ENCODE measurements at places on chromosomes 5 and 9.

DNA sequence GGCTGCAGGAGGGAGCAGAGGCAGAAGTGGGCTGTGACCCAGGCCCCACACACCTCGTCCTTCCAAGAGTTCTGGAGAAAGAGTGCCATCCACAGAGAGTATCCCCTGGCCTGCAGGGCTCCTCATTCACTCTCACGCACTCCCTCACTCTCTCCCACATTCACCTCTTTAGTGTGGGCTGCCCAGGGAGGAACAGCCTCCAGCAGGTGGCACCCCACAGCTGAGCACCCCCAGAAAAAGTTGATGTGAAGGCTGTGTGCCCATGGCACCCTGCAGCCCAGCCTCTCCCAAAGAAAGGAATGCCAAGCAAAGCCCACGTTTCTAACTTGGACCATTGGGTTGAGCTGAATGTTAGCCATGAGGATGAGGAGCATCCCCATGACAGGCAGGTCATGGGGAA lies 4.5 kb upstream of the SHC3 start:
- DNase-seq, result no peak

GRCh38 chr5:113293068-113293974 lies 141.5 kb downstream of the TSSK1B start:
- DNase-seq, result no peak

- no peak for DNase-seq
Observed at GRCh38 chr5:78264600-78264999, 29.9 kb downstream of the AP3B1 start.

DNA sequence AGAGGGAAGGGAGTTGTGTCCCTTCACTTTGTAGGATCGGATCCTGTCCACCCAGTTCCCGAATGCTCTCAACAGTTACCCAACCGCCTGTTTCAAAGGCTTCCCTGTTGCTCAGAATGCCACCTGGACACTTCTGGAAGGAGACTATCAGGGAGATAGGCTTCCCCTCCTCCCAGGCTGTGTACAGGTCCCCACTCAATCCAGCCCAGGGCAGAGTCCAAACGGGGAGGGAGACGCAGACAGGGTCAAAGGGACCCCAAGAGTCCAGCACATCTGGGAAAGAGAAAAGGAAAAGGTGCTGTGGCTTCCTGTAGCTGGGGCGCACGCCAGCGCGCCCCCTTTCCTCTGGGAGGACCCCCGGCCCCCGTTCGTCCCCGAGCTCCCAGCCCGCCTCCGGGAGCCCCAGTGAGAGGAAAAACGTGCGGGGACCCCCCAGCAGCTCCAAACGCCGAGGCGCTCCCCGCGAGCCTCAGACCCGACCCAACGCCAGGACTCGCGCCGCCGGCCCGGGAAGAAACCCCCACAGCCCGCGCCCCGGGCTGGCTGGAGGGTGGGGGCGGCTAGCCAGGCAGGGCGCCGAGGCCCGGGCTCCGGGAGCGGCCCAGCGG lies 640 bp downstream of the SURF4 start:
- peak; percentile 51 for DNase-seq

DNA sequence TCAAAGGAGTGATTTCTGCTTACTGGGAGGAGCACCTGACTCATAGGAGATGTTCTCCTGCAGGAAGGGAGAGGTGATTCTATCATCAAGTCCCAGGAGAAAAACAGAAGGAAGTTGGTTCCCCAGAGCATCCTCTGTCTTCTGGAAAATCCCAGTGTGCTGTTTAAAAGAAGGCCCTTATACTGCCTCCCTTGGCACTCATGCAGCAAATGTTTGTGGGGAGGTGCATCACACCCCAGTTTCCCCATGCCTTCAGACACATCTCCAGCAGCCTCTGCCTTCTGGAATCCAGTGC lies 63.1 kb downstream of the PPARGC1B start:
- DNase-seq, result no peak

DNA sequence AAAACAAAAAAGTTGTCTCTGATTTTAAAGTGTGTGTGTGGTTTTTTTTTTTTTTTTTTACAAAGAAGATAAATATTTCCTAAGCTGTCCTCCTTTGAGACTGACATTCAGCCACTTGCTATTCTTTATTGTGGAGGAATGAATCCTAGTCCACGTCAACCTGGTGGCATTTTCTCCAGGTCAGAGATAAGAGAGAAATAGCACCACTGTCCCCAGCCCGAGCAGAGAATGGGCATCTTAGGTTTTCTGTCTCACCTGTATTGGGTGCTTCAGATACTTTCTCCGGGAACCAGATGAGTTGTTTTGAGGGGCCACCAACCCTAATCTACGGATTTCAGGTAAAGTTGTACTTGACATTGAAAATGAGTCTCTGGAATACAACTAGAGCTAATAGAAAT lies 1.4 kb downstream of the ITGA2 start:
- DNase-seq, result no peak

DNA sequence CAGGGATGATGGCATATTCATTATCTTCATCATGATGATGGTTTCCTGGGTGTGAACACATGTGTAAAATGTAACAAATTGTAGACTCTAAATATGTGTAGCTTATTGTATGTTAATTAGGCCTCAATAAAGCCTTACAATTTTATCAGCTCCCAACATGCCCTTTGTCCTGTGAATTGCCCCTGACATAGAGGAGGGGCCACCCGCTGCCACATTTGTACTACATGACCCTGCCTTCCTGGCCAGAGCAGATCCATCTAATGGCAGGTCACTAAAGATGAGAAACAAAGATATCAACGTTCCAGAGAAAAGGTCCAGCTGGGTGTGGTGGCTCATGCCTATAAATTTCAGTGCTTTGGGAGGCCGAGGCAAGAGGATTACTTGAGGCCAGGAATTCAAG lies 117.2 kb downstream of the CAAP1 start:
- no peak for DNase-seq

DNA sequence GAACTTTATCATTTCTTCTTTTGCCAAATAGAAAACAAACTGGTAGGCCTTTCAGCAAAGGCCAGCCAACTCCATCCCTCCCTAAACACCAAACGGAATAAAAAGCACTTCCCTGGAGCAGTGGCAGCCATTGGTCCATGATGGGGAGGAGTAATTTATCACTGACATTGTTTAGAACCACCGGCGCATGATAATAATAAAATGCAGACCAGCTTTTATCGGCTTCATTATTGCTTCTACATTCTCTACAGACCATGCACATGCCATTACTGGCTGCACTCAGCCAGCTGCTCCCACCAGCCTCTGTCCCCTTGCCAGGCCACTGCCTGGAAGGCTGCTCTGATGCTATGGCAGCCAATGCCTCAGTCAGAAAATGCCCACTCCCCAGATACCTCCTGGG lies 45.9 kb downstream of the ABCA1 start:
- DNase-seq, result no peak

- no peak for DNase-seq
Observed at GRCh38 chr5:170974461-170974860, 112.6 kb downstream of the RANBP17 start.

GRCh38 chr9:132609829-132610228 lies 27.4 kb downstream of the BARHL1 start:
- no peak for DNase-seq

GRCh38 chr5:143665866-143666265 lies 146.1 kb upstream of the HMHB1 start:
- no peak for DNase-seq

DNA sequence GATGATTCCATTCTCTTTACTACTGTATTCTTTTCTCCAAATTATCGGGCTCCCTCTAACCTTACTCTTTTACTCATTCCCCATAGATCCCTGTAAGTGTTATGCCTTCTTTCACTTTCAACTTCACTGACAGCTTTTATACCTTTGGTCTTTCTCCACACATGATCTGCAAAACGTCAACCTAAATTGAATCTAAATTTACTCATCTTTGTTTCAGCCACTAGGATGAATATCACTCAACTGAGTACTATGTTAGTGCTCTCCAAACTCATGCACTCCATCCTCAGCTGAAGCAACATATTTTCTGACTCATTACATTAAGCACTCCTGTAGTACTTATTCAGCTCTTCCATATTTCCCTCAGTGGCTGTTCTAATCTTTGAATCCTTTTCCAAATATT lies 133.4 kb downstream of the ADAMTS19 start:
- no peak for DNase-seq

DNA sequence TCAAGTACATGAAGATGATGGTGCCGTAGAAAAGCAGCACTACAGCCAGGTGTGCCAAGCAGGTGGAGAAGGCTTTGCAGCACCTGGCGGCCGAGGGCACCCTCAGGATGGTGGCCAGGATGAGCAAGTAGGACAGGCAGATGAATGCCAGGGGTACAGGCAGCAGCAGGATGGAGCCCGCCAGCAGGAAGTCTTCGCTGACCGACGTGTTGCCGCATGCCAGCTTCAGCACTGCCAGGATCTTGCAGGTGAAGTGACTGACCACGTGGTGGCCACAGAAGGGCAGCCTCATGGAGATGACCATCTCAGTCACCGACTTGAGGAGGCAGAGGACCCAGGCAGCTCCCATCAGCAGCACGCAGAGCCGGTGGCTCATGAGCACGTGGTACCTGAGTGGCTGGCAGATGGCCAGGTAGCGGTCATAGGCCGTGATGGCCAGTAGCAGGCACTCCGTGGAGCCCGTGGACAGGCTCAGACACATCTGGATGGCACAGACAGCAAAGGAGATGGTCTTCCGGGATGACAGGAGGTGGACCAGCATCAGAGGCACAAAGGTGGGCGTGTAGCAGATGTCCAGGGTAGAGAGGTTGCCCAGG lies 482 bp downstream of the OR13J1 start:
- no peak for DNase-seq

DNA sequence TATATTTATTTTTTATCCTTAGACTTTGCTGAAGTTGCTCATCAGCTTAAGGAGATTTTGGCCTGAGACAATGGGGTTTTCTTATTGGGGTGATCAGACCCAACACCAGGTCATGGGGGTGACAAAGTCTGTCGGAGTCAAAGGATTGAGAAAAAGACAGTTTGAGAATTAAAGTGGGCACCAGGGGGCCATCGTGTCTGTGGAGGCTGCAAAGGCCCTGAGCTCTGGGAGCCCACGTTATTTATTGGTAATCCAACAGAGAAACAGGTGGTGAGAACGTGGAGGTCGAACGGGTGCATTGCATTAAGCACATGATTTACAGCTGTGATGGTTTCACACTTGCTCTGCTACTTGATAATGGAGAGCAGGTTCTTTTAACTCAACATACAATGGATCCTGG lies 102.5 kb upstream of the CDH10 start:
- no peak for DNase-seq

DNA sequence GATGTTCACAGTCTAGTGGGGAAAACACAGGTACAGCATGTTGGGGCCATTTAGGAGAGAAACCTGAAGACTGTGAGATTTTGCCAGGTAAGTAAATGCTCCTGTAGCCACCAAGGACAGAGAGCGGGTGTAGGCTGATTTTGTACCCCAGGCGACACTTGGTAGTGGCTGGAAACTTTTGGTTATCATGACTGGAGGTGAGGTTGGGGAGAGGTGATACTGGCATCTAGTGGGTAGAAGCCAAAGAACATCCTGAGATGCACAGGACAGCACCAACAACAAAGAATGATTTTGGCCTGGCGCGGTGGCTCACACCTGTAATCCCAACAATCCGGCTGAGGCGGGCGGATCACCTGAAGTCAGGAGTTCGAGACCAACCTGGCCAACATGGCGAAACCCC lies 38.8 kb upstream of the PWWP2A start:
- DNase-seq, result no peak

GRCh38 chr9:6133346-6134063 lies 82.1 kb upstream of the IL33 start:
- no peak for DNase-seq

DNA sequence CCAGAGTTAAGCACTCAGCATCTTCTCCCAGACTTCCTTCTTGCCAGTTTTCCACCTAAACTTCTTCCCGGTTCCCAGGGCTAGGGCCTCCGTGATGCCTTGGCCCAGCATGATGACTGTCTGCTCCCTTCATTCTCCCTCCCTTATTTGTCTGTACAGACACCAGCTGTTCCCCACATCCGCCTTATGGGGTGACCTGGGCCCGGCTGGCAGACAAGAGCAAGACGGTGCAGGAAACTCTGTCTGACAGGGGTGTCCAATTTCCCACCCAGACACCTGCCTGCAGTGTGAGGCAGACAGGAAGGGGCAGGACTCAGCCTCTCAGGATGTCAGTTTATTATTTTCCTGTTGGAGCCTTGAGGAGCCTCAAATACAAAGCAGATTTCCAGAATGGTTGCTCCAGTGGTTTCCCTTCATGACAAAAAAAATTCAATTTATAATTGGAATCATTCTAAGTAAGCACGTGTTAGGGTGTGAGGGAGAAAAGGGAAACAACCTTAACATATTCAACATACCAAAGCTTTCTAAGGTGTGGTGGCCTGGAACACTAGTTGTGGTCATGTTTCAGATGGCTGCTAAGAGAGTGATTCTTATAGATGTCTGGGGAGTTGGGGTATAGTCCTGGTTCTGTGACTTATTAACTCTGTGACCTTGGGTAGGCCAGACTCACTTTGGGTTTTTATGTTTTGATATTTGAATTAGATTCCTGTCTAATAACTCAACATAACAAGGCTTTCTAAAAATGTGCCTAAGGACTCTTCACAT lies 234.5 kb downstream of the PAPPA start:
- no peak for DNase-seq

DNA sequence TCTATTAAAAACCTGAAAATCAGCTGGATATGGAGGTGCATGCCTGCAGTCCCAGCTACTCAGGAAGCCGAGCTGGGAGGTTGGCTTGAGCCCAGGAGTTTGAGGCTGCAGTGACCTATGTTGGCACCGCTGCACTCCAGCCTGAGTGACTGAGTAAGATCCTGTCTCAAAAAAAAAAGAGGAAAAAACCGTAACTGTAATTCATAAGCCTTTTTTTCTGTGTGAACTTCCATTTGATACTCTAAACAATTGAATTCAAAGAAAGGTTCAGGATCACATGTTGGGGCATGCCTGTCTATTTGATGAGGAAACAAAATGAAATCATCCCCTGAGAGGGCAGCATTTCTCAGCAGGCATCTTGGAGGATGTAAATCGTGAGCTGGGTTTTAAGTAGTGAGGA lies 38.8 kb downstream of the ITGA2 start:
- no peak for DNase-seq

- no peak for DNase-seq
Observed at GRCh38 chr5:117892360-117892759, 1096.0 kb downstream of the DTWD2 start.

GRCh38 chr9:20197976-20198685 lies 409.3 kb upstream of the SLC24A2 start:
- DNase-seq, result no peak

DNA sequence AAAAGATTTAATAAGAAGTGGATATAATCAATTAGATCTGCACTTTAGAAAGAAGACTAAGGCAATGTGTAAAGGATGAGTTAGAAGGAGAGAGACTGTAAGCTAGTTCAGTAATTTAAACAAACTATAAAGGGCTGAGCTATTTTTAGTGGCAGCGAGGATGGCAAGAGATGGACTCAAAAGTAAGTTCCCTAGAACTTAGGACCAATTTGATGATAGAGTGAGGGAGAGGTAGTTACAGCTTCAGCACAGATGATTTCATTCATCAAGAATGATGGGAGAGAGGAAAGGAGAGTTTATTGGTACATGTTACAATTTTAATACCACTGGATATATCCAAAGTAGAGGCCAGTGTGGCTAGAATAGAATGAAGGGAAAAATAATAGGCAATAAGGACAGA lies 19.1 kb downstream of the NADK2 start:
- DNase-seq, result no peak

Data from hematopoietic multipotent progenitor cell treated with erythropoietin and hydrocortisone succinate and interleukin-3 and kit ligand, for 17 days (in vitro differentiated cells).